NCI-H187 (cell line): ENCODE measurements at places on chromosomes 5 and 9.

DNA sequence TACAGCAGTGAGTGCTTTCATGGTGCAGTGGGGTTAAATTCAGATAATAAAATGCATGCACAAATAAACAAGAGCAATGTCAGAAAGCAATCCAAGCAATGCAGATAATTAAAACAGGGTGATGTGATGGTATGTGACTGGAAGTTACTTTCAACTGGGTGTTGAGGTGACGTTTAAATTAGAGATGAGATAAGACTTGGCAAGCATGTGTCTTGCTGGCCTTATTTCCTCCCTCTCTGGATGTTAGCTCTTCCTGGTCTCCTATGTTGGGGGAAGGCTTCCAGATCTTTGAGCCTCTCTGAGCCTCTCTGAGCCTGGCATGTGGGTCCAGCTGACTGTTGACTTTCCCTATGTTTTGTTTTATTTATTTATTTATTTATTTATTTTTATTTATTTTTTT is 54.4 kb downstream of the DOCK2 start:
- DNase-seq: no peak

GRCh38 chr5:45639040-45639439 is 57.1 kb downstream of the HCN1 start:
- DNase-seq: no peak

DNA sequence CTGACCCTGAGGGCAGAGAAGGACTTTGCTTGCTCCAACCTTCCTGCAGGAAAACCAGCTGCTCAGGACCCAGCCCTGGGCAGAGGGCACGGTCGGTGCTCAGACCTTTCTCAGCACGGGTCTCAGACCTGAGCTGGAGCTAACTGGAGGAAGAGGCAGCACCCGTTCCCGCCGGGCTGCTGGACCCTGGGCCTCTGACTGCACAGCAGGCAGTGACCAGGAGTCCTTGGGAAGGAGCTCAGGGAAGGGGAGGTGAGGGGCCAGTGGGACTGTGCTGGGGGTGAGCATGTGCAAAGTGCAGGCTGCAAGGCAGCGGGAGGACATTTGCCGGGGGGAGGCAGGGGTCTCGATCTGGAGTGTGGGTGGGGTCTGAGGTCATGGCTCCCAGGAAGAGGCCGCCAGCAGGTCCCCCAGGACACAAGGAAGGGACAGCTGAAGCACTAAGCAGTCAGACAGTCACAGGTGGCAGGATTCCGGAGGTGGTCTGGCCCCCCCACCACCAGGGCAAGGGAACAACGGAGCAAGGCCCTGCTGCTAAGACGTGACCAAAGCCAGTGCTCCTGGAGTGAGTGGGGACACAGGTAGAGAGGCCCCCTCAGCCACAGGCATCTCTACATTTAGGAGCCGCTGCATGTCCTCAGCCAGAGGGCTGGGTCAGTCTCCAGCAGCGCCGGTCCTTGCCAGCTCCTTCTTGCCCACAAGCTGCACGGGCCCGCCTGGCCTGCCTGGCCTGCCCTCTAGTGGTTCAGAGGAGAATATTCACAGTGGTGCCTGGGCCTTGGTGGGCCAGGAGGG is 4.8 kb upstream of the DPM2 start:
- DNase-seq: no peak

GRCh38 chr5:170248172-170248930 is 15.6 kb downstream of the C5orf58 start:
- DNase-seq: no peak

- no peak for DNase-seq
Observed at GRCh38 chr9:128906741-128907140, 14.0 kb upstream of the PHYHD1 start.

- DNase-seq: no peak
Observed at GRCh38 chr5:61737301-61737963, 405.4 kb downstream of the ZSWIM6 start.

DNA sequence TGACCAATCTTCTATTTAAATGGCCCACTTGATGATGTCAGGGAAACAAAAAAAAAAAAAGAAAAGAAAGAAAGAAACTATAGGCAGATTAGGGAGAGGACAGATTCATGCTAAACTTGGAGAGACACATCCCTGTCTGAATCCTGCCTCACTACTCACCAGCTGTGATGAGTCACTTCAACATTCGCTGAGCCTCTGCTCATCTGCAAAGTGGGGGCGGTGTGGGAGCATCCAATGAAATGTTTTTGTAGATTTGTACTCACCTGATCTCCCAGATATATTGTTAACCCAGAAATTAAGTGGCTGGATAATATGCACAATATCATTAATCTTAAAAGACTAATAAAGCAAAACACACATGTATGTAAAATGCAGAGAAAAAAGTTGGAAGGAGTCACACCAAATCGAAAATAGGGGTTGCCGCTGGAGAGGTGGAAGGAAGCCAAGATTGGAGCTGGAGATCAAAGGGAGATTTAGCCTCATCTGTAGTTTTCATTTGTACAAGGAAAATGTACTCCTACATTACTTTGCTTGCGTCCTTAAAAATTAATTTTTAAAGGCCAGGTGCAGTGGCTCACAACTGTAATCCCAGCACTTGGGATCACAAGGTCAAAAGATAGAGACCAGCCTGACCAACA is 17.0 kb upstream of the ERGIC1 start:
- DNase-seq: no peak

GRCh38 chr9:13750639-13751038 is 471.1 kb upstream of the MPDZ start:
- DNase-seq: no peak

DNA sequence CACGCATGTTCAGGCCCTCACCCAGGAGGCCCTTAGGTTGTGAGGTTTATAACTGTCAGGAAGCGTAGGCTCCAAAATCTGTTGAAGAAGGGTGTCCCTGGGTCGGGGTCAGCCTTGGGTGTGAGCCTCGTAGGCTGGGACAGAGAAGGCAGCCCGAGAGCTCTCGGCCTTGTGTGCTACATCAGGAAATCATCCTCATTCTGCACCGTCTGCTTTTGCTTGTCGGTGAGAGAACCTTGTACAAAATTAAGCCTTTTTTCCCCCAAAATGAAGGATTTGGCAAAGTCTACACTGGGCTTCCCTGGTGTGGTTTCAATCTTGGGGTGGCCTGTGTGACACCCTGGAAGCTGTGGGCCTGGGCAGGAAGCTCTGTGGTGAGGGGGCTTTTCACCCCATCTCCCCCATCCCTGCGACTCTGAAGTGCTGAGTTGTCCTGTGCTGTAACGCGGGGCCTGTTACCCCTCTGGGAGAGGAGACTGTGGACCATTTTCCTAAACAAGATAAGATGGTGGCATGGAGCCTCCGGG is 55.3 kb downstream of the AHRR start:
- DNase-seq: no peak

DNA sequence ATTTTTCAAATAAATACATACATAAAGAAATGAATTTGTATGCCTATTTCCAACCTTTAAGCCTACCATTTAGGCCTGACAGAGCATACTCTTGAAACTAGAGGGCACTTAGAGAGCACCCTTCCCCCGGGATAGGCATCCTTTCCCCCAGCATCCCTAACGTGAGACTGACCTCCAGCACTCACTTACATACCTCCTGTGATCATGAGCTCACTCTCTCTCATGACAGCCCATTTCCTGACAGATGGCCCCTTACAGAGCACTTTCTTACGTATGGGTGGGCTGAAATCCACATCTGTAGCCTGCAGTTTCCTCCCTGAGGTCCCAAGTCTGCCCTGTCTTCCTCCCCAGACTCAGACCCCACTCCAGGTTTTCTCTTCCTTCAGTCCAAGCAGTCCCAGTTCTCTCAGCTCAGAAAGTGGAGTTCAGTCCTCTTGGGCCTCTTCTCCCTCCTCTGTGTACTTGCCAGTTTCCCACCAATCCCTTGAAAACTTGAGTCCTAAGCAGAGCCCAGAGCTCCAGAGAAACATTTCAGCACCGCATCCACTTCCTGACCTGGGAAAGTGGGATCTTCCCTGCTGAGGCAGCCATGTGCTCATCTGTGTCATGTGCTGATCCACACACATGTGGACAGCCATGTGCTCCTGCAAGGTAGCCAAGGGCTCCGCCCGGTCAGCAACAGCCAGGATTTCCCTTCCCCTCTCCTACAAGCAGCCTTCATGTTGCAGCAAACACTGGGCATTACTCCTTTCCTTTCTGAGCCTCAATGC is 2.2 kb upstream of the CDX1 start:
- DNase-seq: no peak

DNA sequence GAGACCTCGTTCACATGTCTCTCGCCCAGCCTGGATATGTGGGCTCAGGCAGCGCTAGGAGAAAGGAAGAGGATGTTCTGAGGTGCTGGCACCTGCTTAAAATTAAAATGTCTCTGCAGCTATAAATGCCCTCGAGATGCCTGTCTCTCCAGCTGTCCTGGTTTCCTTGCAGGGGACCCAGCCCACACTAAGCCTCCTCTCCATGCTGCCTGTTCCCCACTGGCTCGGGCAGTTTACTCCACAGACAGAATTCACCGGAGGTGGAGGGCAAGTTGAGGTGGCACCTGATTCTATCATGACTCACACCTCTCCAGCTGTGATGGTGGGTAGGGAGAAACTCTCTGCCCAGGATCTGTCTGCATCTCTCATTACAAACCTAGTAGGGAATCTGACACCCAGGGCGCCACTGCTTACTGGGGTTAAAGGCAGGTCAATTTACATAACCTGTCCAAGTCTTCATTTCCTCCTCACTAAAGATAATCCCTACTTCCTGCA is 420.9 kb downstream of the SPOCK1 start:
- no peak for DNase-seq

- no peak for DNase-seq
Observed at GRCh38 chr9:126722922-126723806, 81.7 kb upstream of the ZBTB43 start.

GRCh38 chr9:124370896-124371582 is 44.2 kb downstream of the PSMB7 start:
- DNase-seq: no peak

DNA sequence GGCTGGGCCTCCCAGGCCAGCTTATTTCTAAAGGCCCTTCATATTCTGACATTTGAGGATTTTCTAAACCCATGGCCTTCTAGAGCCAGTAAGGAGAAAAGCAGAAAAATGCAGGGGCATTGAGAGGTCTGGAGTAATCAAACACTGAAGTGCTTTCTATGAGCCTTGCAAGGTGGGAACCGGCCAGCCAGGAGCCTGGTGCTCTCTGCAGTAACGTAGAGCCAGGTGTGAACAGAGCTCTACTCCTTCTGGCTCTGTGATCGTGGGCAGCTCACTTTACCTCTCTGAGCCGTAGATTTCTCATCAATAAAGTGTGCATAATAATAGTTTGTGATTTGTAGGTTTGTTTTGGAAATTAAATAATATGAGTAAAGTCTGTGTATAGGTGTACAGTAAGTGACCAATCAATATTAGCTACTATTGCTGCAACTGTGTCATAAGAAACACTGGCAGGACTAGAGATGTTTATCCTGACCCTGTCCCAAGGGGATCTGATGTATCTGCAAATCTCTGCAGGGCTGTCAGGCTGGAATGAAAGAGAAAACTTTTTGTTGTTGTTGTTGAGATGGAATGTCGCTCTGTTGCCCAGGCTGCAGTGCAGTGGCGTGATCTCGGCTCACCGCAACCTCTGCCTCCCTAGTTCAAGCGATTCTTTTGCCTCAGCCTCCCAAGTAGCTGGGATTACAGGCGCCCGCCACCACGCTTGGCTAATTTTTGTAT is 2.7 kb downstream of the SYNPO start:
- DNase-seq: no peak

- no peak for DNase-seq
Observed at GRCh38 chr5:93017849-93018248, 563.2 kb downstream of the NR2F1-AS1 start.

DNA sequence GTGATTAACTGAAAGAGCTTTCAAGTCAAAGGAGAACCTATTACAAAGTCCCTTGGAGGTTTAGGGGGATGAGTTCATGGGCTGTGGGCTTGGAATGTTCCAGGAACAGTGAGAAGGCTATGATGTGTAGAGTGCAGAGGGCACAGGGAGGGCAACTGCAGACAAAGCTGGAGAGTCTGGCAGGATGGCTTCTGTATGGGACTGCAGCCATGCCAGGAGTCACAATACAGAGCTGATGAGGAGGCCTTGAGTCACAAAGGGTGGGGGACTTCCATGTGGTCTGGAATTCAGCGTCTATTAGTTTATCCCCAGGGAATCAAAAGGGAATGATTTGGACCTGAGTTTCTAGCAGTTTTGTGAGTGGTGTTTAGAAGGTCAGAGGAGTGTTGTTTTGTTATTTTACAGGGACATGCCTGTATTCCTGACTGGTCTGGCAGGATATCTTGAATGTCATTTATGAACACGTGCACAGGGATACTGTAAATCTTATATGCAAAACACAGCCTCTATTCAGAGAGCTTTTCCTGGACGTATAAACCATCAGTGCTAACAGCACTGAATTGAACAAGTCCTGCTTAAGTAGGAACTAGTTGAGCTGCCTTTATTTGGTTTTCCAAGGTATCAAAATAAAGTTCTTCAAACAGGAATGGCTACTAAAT is 14.3 kb upstream of the TEK start:
- no peak for DNase-seq

DNA sequence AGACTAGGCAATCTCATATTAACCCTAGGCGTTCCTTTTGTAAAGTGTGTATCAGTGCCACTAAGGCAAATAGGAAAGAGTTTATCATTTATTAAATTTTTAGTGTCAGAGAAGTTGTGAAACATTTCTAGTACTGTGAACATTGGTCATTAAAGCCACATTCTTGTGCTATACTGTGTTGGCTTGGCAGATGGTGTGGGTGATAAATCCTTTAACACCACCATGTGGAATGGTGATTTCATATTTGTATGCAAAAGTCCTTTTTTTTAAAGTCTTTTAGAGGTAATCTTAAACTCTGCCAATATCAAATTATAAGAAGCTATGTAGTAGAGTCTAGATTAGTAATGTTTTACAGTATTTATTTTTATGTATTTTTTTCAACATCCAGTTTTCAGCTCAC is 18.1 kb downstream of the SLC12A2 start:
- no peak for DNase-seq

DNA sequence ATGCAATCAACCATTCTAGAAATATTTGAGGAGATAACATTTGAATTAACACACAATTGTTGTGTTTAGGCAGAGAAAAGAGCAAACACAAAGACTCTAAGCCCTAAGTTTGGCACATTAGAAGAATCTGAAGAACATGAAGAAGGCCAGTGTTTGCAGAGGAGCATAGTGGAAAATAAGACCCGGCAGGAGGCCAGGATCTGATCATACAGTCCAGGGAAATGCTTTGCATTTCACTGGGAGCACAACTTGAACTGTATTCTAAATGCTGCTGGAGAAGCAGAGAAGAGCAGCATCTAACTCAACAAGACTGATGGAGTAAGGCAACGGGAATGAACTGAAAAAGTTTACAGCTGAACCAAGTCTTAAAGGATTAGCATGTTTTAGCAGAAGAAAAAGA is 463.4 kb downstream of the ZNF608 start:
- DNase-seq: no peak

- DNase-seq: no peak
Observed at GRCh38 chr5:100746730-100747129, 156.4 kb downstream of the ST8SIA4 start.

DNA sequence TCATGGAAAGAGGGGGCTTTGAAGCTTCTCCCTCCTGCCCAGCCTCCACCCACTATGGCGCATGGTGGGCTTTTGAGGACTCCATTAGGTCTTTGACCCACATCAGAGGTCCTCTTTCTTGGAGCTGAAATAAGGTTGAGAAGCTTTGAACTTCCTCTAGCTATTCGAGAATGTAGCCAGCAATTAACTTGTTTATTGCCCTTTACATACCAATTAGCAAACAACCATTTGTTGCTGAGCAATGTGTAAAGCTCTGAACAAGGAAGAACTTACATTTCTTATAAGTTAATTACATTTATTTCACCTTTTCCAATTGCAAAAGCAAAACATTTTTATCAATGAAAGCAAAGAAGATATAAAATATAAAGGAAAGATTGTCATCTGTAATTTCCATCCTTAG is 30.5 kb upstream of the FOXB2 start:
- no peak for DNase-seq

GRCh38 chr5:52757527-52757926 is 30.2 kb upstream of the ITGA1 start:
- DNase-seq: no peak
